CD4-positive, alpha-beta T cell treated with Interferon alpha-2 for 1 hour (primary cell): ENCODE measurements at places on chromosomes 13 and 19.

DNA sequence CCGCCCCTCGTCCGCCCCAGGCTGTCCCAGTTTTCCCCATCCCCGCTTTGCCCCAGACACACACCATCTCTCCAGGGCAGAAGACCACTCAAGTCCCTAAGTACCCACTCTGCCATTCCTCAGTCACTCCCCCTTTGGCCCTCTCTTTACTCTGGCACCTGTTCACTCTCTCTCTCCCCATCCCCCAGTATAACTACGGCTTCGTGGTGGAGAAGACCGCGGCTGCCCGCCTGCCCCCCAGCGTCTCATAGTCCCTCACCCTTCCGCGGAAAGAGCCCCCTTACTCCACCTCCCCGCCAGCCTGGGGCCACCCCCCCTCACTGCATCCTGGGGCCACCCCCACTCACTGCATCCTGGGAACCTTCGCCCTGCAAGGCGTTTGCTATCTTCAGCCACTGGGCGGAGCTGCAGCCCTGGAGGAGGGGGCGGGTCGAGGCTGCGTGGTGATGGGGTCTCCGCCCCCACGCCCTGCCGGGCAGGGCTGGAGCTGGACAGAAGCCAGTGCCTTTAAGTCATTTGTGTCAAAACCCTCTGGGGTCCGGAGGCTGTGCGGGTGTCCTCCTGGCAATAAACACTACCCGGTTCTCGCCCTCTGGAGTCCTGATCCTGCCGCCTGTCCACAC lies 5.0 kb downstream of the MVB12A start:
- DNase-seq = peak; percentile 35

GRCh38 chr19:29887442-29887855 lies 54.6 kb upstream of the URI1 start:
- no peak for DNase-seq

GRCh38 chr13:79466872-79467271 lies 14.1 kb upstream of the NDFIP2 start:
- DNase-seq = no peak

GRCh38 chr19:27889156-27889555 lies 1323.8 kb downstream of the UQCRFS1 start:
- no peak for DNase-seq

- DNase-seq = no peak
These were observed 7.1 kb downstream of the EEF2 start for GRCh38 chr19:3978145-3978544.

GRCh38 chr13:41916173-41916954 lies 44.5 kb downstream of the VWA8 start:
- peak; percentile 47 for DNase-seq

DNA sequence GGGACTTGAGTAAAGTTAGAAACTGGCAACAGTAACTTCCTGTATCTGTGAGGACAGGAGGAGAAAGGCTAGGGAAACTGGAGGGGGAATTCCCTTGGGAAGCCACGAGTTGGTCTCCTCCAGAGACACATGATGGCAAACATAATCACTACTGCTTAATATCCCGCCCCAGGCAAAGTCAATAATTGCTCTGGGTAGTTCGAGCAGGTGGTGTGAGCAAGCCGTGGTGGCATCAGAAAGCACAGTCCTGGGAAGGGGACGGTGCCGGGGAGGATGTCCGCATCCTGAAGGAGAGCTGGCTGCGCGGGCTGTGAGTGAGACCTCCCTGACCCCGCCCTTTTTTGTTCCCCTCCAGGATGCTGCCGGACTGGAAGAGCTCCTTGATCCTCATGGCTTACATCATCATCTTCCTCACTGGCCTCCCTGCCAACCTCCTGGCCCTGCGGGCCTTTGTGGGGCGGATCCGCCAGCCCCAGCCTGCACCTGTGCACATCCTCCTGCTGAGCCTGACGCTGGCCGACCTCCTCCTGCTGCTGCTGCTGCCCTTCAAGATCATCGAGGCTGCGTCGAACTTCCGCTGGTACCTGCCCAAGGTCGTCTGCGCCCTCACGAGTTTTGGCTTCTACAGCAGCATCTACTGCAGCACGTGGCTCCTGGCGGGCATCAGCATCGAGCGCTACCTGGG lies 1.4 kb downstream of the FFAR2 start:
- DNase-seq = no peak

DNA sequence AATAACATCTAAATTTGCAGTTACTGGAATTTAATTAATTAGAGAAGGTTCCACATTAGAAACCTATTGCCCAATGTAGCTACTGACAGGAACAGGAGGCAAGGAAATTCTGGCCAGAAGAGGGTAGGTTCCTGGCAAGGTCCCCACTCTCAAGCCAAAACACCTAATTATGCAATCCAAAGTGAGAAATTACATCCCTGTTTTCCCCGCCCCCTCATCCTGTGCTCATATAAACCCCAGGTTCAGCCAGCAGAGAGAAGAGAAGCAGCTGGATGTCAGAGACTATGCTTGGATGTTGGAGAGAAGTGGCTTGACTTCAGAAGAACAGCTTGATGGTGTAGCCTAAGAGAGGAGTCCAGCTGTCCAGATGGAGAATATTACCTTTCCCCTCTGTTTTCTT lies 951.3 kb upstream of the PRR20A start:
- no peak for DNase-seq

DNA sequence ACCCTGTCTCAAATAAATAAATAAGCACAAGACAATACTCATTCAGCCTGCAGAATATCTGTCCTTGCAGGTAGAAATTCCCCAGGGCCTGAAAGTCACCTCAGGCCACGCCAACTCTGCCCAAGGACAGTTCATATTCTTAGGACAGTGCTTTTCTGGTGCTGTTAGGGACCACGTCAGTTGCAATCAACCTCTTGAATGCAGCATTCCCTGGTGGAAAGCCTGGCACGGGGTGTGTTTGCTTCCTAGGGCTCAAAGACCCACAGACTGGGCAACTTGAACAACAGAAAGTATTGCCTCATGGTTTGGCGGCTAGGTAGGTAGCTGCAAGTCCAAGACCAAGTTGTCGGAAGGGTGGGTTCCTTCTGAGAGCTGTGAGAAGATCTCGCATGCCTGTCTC lies 160.3 kb downstream of the KCTD15 start:
- no peak for DNase-seq

DNA sequence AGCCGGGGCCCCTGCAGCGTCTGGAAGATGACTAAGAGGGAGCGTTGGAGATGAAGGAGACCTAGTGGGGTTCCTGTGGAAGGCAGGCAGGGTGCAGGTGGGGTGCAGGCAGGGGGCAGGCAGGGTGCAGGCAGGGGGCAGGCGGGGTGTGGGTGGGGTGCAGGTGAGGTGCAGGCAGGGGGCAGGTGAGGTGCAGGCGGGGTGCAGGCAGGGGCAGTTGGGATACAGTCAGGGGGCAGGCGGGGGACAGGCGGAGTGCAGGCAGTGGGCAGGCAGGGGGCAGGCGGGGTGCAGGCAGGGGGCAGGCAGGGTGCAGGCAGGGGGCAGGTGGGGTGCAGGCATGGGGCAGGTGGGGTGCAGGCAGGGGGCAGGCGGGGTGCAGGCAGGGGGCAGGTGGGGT lies 142.8 kb downstream of the SOX1 start:
- no peak for DNase-seq

GRCh38 chr19:15869109-15869555 lies 28.7 kb downstream of the CYP4F2 start:
- DNase-seq = peak; percentile 61

DNA sequence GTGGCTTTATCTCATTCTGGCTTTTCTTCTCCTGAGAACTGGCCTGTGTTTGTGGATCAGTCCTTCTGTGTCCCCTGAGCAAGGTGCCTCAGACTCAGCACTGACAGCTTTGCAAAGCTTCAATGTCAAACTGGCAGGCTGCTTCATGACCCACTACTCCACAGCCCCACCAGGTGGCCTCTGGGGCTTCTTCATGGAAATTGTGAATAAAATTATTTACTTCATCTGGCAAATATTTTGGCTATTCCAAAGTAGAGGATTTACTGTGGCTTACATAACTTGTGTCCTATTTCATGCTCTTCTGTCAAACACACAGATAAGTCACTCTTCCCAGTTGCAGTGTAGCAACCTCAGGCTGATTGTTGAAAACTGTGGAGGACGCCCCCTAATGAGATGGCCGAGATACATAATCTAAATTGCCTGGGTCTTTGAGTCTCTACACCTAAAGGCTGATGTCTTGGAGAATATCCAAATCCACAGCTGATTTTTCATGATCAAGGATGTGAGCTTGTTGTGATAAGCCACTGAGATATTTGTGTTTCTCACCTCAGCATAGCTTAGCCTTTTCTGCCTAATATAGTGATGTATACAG lies 721.9 kb upstream of the SLC10A2 start:
- DNase-seq = no peak

DNA sequence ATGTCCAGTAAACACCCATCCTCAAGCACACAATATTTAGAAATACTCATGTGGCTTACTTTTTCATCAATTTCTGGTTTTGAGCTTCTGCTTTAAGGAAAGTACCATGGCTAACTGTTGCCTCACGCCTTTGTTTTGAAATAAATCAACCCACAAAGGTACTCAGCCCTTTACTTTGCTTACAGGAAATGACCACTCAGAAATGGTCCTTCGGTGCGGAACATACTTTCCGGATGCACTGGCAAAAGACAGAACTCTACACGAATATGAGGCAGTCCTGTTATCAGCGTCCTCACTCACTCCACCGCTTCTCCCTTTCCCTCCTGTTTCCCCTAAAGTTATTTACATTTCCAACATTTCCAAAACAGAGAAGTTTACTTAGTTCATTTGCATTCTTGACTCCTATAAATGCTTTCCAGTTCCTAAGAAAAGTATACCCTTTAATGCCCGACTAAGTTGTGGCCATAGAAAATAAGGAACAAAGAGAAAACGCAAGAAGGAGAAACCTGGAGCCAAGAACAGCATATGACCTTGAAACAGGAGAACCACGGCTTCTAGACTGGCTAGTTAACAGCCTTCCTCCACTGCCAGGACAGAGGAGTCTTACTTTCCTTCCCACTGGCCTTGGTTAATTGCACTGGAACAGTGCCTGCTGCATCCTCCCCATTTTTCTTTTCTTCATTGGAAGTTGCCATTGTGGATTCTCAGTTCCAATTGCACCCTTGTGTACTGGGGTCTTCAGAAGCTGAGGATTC lies 10.6 kb downstream of the FPR2 start:
- peak; percentile 15 for DNase-seq

DNA sequence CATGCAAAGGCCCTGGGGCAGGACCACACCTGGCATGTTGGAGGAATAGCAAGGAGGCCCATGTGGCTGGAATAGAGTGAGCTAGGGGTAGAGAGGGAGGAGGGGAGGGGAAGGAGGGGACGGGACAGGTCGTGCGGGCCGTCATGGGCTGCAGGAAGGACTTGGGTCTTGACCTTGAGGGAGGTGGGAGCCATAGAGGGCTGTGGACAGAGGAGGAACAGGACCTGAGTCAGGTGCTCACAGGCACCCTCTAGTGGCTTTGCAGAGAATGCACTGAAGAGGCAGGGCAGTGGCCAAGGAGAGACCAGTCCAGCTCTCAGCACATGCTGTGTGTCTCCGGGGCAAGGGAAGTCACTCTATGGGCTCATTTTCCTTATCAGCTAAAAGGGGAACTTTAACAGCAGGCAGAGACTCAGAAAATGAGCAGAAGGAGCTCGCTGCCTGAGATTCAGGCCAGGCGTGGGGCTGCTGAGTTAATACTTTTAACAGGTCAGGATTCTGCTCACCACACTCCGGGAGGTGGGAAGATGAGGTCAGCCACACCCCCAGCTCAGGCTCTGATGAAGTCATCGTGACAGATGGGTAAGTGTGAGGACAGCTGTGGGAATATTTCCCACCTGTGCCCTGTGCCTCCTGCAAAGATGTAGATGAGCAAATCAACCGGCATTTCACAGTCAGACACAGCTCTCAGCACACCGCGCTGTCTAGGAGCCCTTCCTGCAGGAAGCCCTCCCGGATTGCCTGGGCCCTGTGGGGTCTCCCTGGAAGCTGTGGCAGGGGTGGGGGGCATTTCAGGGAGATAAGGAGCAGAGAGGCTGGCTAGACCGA lies 6.0 kb upstream of the TNFAIP8L1 start:
- peak; percentile 64 for DNase-seq
